ENCODE measurements at places on chromosomes 2 and 18.

GRCh38 chr2:218060118-218060517 lies 8.9 kb upstream of the RUFY4 start:
- DNase-seq: no peak

DNA sequence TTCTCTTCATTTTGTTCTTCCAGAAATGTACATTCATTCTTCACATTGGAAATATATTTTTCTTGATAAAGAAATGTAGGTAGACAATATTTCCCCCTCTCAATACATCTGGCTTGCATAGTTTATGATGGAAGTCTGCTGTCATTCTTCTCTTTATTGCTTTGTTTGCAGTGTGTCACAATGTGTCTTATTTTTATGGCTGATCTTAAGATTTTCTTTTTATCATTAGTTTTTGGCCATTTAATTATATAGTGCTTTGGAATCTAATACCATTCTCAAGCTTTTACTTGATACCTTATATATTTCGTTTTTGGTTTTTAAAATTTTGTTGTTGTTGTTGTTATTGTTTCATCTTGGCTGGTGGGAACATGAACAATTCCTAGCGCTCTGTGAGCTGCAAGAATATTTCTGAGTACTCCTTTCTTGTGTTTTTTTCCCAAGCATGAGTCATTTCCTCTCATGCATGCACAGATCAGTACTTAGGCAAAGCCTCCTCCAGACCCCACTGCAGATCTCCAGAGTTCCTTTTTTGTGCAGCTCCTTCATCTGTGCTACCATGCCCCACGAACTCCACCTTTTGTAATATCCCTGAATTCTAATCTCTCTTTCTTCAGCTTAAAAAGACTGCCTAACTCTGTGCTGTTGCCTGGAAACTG lies 13.7 kb upstream of the MMADHC start:
- no peak for DNase-seq

- no peak for DNase-seq
These were observed 237.4 kb upstream of the VRK2 start for GRCh38 chr2:57809230-57809629.

DNA sequence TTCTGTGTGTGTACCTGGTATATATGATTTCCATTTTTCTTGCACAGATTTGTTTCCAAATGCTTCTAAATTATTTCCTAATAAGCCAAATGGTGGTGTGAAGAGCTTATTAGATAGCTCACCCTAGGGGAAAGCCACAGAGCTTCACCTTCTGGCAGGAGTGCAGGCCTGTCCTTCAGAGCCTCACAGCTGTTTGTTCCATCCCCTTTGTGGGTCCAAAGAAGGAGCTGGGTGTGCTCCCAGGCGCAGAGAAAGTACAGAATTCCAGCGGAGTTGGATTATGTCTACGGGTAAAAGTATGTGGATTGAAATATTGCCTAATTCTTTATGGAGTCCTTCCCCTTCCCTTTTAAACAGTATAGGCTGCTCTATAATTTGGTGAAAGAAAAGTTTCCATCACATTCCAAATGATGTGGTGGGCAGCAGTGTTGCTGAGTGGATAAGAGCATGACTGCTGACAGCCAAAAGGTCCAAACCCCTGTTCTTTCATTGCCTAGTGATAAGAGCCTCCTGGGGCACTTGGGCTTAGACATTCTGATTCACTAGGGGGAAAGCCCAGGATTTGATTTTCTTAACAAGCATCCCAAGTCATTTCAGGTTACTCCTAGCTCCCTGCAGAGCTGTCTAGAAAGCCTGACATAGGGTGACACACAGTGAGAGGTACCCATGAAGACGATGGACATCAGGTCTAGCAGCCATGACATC lies 86.6 kb downstream of the WDSUB1 start:
- no peak for DNase-seq

- DNase-seq: no peak
These were observed 161.2 kb upstream of the PIEZO2 start for GRCh38 chr18:11310476-11311086.

- no peak for DNase-seq
These were observed 787.9 kb downstream of the CPS1 start for GRCh38 chr2:211344289-211344688.

- DNase-seq: no peak
These were observed 35.8 kb downstream of the MAP4K3 start for GRCh38 chr2:39401319-39401718.

DNA sequence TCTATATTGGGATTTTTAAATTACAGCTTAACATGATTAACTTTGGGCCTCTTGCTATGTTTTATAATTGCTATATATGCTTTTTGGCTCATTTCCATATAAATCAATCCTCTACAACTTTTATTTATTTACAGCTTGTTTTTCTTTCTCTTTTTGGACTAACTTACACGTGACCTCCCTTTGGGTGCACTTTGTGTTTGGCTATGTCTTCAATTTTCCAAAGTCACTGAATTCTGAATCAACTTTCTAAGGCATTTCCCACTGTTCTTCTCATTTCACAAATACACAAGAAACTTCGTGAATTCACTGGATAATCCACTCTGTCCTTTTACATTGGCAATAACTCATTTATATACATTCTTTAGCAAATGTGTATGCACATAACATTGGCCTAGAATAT lies 5.4 kb upstream of the CPS1 start:
- no peak for DNase-seq

- no peak for DNase-seq
These were observed 39.4 kb upstream of the CYBRD1 start for GRCh38 chr2:171482877-171483276.

DNA sequence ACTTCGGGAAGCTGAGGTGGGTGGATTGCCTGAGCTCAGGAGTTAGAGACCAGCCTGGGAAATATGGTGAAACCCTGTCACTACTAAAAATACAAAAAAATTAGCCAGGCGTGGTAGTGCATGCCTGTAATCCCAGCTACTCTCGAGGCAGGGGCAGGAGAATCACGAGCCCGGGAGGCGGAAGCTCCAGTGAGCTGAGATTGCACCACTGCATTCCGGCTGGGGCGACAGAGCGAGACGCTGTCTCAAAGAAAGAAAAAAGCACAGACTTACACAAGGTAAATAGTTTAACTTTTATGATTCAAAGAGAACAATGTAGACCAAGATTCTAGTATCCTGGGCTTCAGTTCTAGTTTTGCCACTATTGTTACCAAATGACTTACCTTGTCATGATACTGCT lies 37.4 kb downstream of the NCKAP1 start:
- no peak for DNase-seq

DNA sequence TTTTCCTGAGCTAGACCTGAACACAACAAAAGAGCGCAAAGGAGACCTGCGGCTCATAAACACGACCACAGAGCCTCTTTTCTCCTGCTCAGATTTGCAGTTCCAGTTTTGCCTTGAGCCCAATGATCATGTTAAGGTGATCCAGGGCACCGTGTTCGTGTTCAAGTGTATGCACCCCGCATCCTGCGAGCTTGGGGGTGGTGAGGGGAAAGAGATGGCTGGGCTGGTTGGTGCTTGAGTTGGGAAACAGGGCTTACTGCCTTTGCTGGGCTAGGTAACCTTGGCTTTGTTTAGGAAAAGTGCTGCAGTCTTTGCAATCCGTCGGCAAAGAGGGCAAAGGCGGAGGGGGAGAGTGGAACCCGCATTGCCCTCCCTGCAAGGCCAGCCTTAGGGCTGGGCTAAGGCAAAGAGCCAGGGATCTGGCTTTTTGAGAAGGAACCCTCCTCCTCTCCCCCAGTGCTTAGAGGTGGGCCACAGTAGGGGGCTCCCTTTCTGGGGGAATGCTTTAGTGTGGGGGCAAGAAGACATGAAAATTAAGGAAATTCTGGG lies 1.3 kb downstream of the HOXD10 start:
- DNase-seq: no peak

- no peak for DNase-seq
These were observed 325.2 kb downstream of the DYSF start for GRCh38 chr2:71778514-71778913.

DNA sequence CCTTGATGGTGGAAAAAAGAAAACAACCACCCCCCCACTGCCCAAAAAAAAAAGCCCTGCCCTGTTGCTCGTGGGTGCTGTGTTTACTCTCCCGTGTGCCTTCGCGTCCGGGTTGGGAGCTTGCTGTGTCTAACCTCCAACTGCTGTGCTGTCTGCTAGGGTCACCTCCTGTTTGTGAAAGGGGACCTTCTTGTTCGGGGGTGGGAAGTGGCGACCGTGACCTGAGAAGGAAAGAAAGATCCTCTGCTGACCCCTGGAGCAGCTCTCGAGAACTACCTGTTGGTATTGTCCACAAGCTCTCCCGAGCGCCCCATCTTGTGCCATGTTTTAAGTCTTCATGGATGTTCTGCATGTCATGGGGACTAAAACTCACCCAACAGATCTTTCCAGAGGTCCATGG lies 28.0 kb downstream of the MAL start:
- DNase-seq: no peak

- DNase-seq: no peak
These were observed 64.2 kb downstream of the MYT1L start for GRCh38 chr2:2266699-2267449.

DNA sequence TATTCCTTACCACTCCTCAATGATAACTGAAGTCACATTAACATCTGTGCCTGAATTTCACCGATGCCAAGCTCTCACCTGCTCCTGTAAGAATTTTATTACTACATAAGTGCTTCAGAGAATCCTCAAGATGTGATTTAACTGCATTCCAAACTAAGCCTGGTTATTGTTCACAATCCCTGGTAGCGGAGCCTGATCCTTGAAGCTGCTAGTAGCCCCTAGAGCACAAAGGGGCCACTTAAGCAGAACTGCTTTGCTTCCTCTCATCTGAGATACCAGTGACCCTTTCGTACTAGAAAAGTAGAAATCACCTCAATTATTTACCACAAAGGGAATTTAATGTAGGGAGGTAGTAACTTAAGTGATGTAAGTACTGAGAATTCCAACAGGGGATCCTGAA lies 529.6 kb downstream of the CPS1 start:
- DNase-seq: no peak

GRCh38 chr2:225025917-225026571 lies 16.2 kb downstream of the DOCK10 start:
- no peak for DNase-seq

DNA sequence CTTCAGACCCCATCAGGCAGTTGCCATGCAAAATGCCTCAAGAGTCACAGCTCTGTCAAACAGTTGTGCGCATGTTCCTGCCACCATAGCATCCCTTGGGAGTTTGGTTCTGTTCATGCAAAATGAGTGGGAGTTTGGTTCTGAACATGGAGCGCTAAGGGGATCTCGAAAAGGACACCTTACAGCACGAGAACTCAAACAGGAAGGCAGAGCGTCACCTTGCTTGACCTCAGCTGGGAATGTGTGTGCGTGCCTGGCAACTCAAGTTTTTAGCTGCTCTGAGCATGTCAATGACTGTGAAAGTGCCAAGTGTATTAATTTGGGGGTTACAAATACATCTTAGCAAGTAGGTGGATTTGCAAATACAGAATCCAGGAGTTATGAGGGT lies 16.6 kb downstream of the MALL start:
- no peak for DNase-seq

- no peak for DNase-seq
These were observed 11.8 kb upstream of the ATOH8 start for GRCh38 chr2:85741833-85742455.

DNA sequence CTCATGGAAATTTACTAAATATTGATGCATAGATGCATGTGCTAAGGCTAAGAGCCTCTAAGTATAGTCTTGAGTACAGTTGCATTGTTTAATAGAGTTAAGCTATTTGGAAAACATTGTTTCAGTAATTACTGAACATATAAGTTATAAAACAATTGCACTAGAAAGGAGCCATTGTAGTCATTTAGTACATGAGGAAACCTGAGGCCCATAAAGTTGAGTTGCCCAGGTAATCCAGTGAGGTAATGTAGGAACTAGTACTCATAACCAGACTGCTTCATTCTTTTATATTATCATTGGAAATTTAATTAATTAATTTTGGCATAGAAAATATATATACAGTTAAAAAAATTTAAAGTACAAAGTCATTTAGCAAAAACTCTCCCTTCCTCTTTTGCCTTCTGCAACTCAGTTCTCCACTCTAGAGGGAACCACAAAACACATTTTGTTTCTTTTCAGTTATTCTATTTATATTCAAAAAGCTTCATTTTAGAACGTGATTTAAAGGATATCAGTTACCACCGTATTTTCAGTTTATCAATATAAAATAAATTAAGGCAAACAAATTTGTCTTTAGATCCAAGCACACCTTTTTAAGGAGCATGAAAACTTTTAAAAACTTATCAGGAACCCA lies 27.8 kb upstream of the TBR1 start:
- DNase-seq: no peak

DNA sequence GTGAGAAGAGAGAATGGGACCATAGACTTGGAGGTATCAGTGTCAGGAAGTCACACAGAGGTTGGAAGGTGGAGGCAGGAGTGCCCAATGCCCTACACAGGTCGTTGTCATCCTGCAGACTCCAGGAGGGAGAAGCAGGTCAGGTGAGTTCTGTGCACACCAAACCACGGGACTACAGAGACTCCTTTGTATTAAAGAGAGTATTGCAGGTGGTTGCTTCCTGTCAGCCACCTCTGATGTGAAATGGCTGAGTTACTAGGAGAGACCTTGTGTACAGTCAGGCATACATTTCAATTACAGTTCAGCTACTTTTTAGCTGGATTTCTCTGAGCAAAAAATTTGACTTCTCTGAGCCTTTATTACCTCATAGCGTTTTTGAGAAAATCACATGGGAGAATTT lies 51.6 kb downstream of the SPP2 start:
- no peak for DNase-seq

- no peak for DNase-seq
These were observed 8.2 kb upstream of the KCTD1 start for GRCh38 chr18:26556573-26556972.
